ENCODE measurements at places on chromosomes 13 and 19. TPM values are rescaled to one million over a fixed set of nuclear protein-coding genes. Genes with fewer than 3 reads are reported as not detected.

Gene SRRM5
- 0.32 TPM for total RNA-seq

DNA sequence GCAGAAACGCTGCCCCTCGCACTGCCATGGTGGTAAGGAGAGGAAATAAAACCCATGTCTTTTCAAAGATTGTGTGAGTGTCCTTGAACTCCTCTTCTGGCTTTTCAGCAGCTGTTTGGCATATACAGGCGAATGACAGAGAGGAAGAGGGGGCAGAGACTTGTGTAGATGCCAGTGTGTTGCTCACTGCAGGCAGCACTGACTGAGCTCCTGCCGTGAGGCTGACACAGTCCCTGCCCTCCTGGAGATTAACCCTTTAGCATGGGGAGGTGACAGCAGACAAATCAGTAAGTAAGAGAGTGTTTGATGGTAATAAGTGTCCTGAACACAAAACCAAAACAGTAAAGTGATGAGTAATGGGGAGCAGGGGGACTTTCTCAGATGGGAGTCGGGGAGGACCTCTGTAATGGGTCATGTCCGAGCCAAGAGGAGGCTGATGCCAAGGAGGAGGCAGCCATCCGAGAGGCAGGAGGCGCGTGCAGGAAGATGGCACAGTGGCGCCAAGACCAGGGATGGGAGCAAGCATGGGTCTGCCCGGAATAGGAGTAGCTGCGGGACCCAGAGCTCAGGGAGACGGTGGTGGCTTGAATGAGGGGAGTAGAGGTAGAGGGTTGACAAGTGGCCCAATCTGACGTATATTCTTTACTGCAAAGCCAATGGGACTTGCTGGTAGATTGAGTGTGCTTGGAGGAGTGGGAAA lies 182.2 kb downstream of the FOXO1 start:
- no peak for DNase-seq

- DNase-seq = no peak
These were observed 729 bp upstream of the ARID3A start for GRCh38 chr19:925087-925525.

DNA sequence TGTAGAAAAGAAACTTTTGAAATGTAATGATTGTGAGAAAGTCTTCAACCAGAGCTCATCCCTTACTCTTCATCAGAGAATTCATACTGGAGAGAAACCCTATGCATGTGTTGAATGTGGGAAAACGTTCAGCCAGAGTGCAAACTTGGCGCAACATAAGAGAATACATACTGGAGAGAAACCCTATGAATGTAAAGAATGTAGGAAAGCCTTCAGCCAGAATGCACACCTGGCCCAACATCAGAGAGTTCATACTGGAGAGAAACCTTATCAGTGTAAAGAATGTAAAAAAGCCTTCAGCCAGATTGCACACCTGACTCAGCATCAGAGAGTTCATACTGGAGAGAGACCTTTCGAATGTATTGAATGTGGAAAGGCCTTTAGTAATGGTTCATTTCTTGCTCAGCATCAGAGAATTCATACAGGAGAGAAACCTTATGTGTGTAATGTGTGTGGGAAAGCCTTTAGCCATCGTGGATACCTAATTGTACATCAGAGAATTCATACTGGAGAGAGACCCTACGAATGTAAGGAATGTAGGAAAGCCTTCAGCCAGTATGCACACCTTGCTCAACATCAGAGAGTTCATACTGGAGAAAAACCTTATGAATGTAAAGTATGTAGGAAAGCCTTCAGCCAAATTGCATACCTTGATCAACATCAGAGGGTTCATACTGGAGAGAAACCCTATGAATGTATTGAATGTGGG lies 19.3 kb downstream of the ZNF583 start:
- no peak for DNase-seq
